ENCODE measurements at places on chromosomes 5 and 9. TPM values are rescaled to one million over a fixed set of nuclear protein-coding genes. Genes with fewer than 3 reads are reported as not detected.

PRLR gene
- 4.9 TPM for total RNA-seq

DNA sequence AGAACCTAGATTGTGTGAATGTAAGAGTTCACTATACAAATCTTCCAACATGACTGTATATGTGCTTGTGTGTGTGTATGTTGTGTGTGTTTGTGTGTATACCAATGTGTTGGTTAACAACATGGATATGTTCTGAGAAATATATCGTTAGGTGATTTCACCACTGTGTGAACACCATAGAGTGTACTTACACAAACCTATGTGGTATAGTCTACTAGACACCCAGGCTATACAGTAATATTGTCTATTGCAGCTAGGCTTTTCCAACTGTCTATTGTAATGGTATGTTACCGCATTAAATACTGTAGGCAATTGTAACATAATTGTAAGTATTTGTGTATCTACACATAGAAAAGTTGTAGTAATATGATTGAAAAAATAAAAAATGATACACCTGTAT is 959.2 kb upstream of the SEMA6A start:
- no peak for DNase-seq

- no peak for DNase-seq
Measured at GRCh38 chr9:124779368-124780059, 2.6 kb downstream of the OLFML2A start.

TCF7 gene
- 2.2 TPM for total RNA-seq

- no peak for DNase-seq
Measured at GRCh38 chr5:71586052-71586940, 844 bp upstream of the MCCC2 start.

DNA sequence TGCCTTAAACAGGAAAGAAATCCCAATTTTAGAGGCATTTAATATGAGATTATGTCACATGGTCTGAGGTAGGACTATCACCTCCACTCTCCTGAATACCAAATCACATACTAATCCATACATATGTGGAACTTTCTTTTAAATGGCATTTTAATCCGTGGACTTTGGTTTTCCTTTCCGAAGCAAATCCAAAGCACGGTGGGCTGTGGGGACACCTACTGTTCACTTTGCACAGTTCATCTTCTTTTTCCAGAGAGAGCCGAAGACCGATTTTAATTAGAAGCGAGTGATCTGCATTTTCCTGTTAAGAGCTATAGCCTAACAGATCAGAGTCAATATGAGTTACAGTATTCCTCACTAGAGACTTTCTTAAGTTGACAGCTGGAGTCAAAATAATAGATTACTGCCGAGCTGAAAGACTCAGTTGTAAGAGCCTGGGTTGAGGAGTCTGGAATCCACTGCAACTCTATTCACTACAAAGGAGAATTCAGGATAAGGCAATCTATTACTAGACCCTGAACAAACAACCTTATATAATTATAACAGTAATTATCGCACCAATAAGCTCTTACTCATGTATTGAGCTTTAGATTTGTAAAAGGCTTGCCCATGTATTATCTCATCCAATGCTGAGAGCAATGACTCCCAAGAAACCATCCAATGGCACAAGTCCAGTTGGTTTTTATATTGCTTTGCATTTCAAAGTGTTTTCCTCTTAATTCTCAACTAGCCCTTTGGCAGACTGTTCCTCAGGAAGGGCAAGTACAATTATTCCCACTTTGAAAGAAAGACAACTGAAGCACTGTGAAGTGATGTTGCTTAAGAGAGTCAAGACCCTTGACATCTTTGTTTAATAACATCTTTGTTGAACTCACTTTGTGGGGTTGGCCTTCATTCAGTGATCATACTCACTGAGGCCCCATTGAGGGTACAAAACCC is 144.7 kb downstream of the TRPM6 start:
- peak; percentile 14 for DNase-seq

OGN gene
- total RNA-seq: 7.2 TPM

- peak; percentile 73 for DNase-seq
Measured at GRCh38 chr5:139416651-139417050, 12.8 kb upstream of the SPATA24 start.

DNA sequence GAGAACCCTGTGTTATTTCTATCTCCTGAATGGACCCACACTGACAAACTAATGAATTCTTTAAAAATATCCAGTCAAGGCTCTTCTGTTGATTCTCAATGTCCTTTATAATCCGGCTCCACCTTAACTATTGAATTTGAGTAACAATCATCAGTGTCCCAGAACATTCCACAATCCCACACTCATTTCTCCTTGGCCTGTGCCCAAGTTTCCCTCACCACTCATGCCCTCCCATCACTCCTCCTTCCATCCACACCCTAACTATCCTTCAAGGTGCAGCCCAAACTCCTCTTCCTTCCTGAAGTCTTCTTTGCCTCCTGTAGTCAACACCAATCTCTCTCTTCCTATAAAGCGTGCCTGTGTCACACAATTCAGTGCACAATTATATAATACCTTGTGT is 106.1 kb downstream of the NUDT12 start:
- DNase-seq: no peak

DNA sequence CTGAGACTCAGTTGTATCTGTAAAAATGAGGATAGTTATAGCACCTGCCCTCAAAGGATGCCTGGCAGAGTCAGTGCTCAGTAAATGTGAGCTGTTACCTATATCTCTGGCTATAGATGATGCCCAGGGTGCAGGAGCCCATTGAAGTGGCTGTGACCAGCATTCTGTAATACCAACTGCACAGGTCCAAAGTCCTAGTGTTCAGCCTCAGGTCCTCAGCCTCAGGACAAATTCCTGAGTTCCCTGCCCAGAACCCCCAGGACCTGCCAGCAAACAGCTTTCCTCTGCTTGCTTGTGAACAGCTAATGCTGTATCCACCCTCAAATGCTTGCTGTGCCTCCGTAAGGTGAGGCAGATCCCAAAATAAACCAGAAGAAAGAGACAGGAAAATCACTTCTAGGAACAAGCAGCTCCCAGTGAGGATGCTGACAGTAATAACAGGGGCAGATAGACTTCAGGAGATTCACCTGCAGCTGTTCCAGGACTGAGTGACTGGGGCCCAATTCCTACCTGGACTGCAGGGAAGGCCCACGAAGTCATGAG is 80.8 kb downstream of the SIL1 start:
- no peak for DNase-seq

PURA gene
- 34.6 TPM for total RNA-seq

GRCh38 chr5:68033029-68033428 is 182.5 kb upstream of the PIK3R1 start:
- DNase-seq: no peak

GRCh38 chr9:101226803-101227202 is 158.0 kb downstream of the BAAT start:
- DNase-seq: no peak

DNA sequence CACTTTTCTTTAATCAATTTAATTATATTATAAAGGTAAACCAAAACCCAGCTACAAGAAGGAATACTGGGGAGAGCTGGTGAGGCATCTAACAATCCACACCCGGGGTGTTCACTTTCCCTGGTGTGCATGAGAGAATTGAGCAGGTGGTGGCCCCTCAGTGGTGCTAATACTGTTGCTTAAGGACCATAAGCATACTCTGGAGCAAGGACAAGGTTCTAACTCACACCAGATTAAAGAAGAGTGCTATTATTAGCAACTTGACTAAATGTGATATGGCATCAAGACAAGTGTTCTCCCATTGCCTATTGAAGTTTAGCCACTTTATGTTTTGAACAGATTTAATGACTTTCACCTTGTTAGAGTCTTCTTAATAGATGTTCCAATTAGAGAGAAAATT is 8.8 kb downstream of the RGS7BP start:
- DNase-seq: no peak

GRCh38 chr5:171291371-171291770 is 17.7 kb upstream of the TLX3 start:
- DNase-seq: no peak

EGFLAM gene
- total RNA-seq: 1.9 TPM

SLC23A1 gene
- 9.5 TPM for total RNA-seq

DNA sequence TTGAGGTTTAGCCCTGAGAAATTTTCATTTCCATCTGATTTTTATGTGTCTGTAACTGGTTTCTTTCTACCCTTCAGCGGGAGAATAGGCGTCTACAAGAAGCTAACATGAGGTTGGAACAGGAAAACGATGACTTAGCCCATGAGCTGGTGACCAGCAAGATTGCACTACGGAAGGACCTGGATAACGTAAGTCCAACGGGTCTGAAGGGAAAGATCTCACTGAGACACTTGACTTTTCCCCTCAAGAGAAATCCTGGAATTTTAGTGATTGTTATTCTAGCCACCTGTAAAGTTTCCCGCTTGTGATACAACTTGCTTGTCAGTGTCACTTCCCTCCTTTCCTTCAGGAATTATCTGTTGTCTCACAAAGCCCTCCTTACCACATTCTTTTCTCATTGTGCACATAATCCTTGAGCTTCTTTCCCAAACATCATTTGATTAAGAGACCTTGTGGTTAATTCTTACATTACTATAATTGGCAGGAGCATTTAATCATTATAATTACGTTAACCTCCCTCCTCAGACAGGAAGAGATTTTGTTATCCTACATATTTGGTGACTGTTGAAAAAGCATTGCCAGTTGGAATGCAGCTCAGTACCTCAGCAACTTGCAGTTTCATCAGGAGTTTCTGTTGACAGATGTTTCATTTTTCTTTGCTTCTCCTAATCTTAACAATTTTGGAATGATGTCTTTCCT is 56.9 kb downstream of the GPR21 start:
- DNase-seq: no peak

DNA sequence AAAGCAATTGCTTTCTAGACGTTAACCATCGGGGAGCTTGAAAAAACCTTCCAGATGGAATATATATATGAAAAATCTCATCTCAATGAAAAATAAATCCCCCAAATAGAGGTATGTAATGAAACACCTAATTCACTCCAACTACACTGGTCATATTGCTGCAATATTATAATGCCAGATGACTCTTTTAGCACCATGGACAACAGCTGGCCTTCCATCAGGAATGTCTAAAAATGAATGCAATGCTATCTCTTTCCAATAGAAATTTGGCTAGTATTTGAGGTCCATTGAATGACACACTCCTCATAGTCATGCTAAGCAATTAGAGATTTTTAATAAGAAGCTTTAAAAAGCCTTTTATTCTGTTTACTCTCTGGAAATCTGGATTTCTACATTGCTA is 340.2 kb upstream of the BRINP1 start:
- no peak for DNase-seq

GRCh38 chr5:67515020-67515689 is 318.6 kb upstream of the CD180 start:
- DNase-seq: no peak

GRCh38 chr5:159220206-159220605 is 10.9 kb upstream of the RNF145 start:
- DNase-seq: no peak

DNA sequence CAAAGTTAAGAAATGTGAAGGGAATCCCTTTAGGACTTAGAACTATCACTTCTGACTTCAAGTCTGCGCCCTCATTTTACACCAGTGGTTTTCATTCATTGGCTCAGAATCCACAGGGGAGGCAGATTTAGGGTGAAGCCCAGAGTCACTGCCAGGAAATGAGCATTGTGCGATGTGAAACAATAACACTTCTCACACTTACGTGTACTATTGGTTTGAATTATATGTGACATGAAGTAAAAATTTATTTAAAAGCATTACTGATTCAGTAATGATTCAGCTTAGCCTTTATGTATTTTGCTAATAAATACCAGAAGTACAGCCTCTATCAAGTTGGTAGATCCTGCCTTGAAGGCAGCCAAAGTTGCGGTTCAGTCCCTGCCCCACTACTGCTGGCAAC is 98.6 kb downstream of the PAM start:
- no peak for DNase-seq

CDKN2A gene
- not detected for total RNA-seq

SUSD3 gene
- not detected for total RNA-seq

GRCh38 chr5:171659896-171660295 is 125.7 kb upstream of the SMIM23 start:
- no peak for DNase-seq

DNA sequence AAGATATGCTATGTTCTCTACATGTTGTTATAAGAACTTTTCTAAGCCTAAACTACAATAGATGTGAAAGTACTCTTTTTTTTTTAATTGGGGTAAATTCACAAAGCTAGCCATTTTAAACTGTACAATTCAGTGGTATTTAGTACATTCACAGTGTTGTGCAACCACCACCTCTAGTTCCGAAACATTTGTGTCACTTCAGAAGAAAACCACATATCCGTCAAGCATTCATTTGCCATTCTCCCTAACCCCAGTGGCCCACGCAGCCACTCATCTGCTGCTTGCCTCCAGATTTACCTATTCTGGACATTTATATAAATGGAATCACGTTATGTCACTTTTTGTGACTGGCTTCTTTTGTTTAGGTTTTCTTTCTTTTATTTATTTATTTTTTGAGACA is 43.1 kb downstream of the SPTAN1 start:
- DNase-seq: no peak

TIMD4 gene
- 3.0 TPM for total RNA-seq

- DNase-seq: no peak
Measured at GRCh38 chr9:75907329-75907728, 16.9 kb downstream of the PCSK5 start.
